ENCODE measurements at places on chromosomes 5 and 9.

DNA sequence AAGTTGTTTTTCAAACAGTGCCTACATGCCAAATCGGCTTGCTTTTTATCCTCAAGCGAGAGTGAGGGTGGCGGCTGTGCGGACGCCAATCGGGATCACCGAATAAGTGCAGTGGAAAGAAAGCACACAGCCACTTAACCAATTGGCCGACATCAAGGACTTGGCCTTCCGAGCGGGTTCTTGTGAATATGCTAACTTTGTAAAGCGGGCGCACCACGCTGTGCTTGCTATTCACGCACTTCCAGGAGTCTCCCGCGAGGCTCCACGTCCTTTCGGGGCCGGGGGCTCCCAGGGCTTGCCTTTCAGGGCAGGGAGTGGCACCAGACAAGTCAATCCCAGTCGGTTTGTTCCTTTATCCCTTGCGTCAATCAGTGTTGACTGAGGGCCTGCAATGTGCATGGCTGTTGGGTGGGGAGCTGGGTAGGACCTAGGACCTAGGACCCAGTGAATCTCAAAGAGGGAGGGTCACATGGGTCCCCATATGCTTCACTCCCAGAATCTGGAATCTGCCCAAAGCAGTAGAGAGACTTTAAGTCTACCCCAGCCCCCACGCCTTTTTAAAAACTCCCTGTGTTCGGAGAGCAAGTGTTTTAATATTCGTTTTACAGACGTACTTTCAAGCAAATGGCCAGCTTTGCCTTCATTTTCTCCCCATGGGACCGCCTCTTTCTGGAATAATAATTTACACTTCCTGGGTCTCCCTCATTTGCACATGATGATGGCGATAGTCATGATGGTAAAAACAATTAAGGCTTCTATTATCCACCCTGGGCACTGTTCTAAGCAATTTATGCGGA lies 2.0 kb upstream of the GCNT4 start:
- no peak for DNase-seq

DNA sequence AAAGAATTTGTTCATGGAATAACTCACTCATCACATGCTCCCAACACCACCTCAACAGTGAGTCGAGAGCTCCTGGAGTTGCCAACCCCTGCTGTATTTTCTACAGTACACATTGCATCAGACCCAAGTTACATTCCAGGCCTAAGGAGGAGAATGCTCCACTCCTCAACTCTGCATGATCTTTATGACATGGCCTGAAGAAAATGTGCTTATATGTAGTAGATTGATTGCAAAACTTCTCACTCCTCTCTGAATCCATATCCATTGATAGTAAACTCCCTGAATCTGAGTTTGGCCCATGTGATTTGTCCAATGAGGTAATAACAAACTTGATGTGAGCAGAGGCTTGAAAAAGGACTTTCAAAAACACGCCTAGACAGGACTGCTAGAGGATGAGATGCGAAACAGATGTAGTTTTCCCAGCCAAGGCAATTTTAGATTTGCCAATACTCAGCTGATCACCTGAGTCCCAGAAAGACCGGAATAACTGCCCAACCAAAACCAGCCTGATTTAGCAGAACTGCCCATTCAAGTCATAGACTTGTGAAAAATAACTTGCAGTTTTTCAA lies 29.0 kb upstream of the PAPPA start:
- DNase-seq = no peak

DNA sequence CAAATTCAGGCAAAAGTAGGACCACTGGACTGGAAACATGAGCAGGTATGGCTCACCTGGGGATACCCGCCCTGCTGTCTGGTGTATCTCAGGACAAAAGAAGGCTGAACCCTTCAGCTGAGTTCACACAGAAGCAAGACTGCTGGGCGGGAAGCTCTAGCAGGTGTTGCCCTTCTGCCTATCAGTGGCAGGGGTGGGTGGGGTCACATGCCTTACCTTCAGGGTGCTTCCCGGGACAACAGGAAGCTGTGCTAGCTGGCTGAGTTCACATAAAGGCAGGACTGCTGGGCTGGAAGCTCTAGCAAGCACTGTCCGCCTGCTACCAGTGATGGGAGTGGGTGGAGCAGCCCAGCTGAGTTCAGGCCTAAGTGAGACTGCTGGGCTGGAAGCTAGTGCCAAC lies 498.8 kb upstream of the ZNF608 start:
- no peak for DNase-seq

GRCh38 chr9:111661802-111662521 lies 557 bp downstream of the GNG10 start:
- peak; percentile 20 for DNase-seq

- DNase-seq = no peak
Observed at GRCh38 chr5:102218159-102218558, 77.9 kb downstream of the SLCO4C1 start.

- DNase-seq = no peak
Observed at GRCh38 chr5:135227064-135228022, 171.7 kb downstream of the MACROH2A1 start.

- DNase-seq = no peak
Observed at GRCh38 chr5:134007581-134008265, 2.9 kb upstream of the VDAC1 start.

DNA sequence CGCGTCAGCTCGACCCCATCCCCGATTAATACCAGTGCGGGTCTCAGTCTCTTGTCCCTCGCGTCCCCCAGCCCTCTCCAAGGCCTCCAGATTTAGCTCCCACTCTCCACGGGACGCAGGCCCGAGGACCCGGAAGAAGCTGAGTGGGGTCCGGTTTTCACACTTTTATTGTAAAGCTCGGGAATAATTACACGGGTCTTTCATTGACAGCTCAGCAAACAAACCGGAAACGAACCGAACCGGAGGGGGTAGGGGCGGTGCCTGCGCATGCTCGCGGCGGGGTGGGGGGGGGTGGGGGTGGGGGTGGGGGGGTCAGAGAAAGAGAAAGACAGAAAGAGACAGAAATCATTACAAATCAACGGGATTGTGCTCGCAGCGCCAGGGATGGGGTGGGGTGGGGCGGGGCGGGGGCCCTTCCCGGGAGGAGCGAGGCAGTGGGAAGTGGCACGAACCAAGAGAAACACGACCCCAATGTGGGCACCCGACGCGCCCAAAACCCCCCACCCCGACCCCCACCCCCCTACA lies 27.9 kb downstream of the PCDH1 start:
- peak; percentile 45 for DNase-seq

GRCh38 chr5:103541114-103541513 lies 21.5 kb downstream of the NUDT12 start:
- no peak for DNase-seq

DNA sequence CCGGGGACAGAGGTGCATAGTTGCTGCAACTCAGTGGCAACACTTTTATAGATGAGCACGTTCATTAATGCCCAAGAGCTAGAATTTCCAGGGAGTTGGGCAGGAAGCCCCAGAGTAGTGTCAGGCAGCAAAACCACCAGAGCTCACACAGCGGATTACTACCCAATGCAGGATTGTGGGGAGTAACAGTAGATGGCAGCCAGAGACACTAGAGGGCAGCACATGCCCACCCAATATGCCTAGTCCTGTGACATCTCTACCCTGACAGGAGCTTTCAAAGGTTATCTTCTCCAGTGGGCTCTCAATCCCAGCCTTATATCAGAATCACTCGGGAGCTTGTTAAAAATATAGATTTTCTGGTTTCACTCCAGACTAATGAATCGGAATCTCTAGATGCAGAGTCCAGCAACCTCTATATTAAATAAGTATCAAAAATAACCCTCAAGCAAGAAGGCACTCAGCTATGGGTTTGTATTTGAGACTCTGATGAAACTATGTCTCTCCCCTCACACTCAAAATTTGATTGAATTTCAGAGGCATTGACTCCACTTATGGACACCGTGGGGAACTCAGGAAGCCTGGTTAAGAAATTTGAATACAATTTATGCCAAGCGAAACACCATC lies 58.4 kb upstream of the PHF24 start:
- DNase-seq = peak; percentile 49

DNA sequence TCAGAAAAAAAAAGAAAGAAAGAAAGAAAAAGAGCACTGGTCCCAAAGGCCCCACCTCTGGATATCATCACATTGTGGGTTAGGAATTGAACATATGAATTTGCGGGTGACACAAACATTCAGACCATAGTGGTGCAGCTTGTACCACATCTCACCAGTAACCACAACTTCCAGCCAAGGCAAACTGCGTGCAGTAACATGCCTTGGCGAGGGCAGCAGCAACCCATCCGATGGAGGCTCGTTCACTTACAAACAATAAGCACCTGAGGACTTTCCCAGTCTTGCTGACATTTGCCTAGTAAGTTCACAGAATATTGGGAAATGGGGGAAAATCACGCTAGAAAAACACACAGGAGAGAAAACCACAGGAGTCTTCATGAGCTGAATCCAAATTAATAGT lies 508.1 kb downstream of the ZNF608 start:
- DNase-seq = no peak

GRCh38 chr9:130117816-130118632 lies 54.2 kb upstream of the NCS1 start:
- DNase-seq = no peak

GRCh38 chr5:40333459-40334241 lies 346.1 kb upstream of the PTGER4 start:
- no peak for DNase-seq

DNA sequence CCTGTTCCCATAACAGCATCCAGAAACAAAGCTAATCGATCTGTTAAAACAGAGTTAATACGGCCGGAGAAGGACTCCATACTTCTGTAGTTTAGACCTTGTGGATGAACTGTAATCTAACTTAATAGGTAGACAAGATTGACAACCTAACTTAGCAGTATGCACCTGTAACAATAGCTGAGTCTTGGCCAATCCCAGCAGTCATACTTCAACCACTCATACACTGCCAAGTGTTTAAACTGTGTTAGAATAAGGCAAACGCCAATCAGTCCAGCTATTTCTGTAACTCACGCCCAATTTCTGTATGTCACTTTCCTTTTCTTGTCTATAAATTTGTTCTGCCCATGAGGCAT lies 33.7 kb upstream of the MACIR start:
- DNase-seq = no peak

- no peak for DNase-seq
Observed at GRCh38 chr5:88967633-88968585, 84.9 kb upstream of the MEF2C start.

- DNase-seq = no peak
Observed at GRCh38 chr5:126988021-126988569, 42.3 kb downstream of the MARCHF3 start.

DNA sequence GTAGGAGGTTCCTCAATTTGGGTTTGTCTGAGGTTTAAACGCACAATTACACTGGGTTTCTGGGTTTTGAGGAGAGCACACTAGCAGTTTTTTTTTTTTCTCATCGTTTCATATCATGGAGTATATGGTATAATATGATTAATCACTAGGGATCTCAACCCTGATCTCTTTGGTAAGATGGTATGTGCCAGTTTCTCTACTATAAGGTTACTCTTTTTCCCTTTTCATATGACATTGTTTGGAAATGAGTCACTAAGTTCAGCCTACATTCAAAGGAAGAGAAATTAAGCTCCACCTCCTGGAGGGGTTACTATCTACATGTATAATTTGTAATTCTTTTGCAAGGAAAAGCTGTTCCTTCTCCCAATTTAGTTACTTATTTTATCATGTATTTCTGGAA lies 35.2 kb downstream of the MTRR start:
- no peak for DNase-seq

DNA sequence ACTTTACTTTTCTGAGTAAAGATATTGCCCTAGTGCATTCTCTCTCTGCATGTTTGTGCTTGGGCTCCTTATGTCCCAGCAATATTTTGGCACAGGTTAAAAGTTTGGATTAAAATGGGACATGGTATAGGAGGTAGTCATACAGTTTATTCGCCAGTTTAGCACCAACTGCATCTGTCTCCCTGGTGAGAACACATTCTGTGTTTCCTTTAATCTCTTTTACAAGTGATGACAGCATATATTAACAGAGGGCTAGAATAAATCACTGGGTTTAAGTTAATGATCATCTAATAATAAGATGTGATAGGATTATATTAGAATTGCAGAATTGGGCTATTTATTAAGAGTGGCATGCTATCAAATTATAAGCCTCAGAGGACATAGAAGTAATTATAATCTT lies 550.1 kb downstream of the LRRC70 start:
- no peak for DNase-seq

DNA sequence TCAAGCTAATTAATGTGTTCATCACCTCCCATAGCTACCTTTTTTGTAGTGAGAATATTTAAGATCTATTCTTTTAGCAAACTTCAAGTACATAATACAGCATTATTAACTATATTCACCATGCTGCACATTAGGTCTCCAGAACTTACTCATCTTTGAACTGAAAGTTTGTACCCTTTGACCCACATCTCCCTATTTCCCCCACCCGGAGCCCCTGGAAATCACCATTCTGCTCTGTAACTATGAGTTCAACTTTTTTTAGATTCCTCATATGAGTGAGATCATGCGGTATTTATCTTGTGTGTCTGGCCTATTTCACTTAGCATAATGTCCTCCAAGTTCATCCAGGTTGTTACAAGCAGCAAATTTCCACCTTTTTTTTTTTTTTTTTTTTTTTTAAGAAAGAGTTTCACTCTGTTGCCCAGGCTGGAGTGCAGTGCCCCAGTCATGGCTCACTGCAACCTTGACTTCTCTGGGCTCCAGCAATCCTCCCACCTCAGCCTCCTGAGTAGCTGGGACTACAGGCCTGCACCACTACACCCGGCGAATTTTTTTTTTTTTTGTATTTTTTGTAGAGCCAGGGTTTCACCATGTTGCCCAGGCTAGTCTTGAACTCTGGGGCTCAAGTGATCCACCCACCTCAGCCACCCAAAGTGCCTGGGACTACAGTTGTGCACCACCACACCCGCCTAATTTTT lies 100.4 kb upstream of the SAP30L start:
- no peak for DNase-seq

DNA sequence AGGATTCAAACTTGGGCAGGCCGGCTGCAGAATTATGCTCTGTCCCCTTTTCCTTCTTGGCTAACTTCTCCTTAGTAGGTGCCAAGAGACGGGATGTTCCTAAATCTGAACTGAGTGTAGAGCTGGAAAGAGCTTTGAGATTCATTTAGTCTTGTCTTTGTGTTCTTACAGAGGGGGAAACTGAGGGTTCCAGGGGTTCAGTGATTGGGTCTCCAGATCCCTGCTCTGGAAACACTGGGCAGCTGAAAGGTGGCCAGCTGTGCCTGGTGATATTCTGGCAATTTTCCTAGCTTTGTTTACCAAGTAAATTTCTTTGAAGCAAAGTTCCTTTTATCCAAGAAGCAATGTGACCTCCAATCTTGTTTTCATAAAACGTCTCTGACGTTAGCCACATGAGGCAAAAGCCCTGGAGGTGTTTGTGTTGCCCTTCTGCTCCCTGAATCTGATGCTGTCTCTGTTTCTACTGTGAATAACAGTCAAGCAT lies 288.7 kb downstream of the ZSWIM6 start:
- no peak for DNase-seq

DNA sequence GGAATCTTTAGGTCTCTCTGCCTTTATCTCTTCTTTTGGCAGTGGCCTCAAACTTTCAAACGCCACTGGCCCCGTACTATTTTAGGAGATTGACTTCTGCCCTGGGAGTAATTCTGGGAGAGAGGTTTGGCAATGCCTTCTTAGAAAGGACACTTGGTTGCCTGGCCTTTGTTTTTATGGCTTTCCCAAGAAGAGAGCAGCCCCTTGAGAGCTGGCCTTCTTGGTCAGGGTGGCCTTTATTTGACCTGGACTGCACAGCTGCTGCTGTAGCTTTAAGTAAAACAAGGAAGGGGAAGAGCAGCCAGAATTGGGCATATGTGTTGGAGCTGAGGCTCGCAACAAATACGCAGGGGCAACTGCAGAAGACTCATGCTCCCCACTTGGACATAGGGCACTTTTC lies 60.8 kb downstream of the PTPN3 start:
- no peak for DNase-seq
